ENCODE measurements at places on chromosomes 11 and 22.
A peak's percentile ranks its signal among the peaks of the same experiment; 100 is the strongest.

GRCh38 chr11:118998388-118998717 is 415 bp downstream of the CENATAC start:
- DNase-seq = no peak

DNA sequence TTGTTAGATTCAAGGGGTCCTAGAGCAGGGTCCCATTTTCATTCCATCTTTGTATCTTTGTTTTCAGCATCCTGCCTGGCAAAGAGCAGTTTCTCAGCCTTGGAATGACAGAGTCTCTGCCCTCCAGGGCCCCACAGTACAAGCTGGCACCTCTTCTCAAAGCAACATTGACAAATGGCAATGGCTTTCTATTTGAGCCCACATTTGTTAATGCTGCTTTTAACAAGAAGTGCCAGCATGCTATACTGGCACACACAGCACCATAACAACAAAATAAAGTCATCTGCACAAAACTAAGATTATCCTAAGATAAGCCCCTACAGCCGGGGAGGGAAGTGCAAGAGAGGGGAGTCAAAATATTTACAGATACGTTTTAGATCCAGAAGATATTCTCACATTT is 309.7 kb upstream of the C11orf87 start:
- no peak for DNase-seq

- DNase-seq = no peak
Observed at GRCh38 chr11:8597182-8597581, 3.2 kb upstream of the STK33 start.

DNA sequence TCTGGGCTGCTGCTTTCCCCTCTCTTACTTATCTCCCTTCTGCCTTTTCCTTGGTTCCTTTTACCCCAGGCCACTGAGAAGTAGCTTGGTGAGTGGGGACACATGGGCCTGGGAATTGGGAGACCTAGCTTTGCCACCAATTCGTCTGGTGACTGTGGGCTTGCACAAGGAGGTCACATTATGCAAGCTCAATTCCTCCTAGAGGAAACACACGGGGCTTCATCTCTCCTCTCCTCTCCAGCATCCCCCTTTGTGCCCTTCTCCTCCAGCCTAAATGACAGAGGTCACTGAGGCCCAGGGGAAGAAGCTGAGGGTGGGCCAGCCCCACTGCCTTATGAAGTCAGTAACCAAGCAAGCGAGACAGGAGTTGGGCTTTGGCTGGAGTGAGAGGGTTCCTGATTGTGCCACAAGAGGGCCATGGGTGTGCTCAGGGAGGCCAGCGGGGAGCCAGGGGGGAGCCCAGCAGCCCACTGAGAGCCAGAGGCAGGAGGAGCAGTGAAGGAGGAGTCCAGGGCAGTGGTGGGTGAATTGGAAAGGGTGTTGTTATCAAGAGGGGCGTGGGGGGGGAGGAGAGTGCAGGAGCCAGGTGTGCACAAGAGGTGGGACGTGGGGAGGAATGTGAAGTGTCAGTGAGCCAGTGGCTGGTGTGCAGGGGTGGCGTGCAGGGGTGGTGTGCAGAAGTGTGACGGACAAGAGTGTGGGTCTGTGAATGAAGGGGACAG is 2.0 kb downstream of the CLCF1 start:
- no peak for DNase-seq

- DNase-seq = no peak
Observed at GRCh38 chr22:32625985-32626384, 151.4 kb downstream of the FBXO7 start.

GRCh38 chr22:17665854-17666253 is 27.3 kb downstream of the BCL2L13 start:
- no peak for DNase-seq

GRCh38 chr11:121692236-121692635 is 239.5 kb upstream of the SORL1-AS1 start:
- no peak for DNase-seq

- no peak for DNase-seq
Observed at GRCh38 chr11:67415501-67416304, at the start of gene CARNS1. Gene CARNS1, plus strand, starts transcription at chr11:67415678. Its CDS starts 522 bp downstream, at chr11:67416200.

DNA sequence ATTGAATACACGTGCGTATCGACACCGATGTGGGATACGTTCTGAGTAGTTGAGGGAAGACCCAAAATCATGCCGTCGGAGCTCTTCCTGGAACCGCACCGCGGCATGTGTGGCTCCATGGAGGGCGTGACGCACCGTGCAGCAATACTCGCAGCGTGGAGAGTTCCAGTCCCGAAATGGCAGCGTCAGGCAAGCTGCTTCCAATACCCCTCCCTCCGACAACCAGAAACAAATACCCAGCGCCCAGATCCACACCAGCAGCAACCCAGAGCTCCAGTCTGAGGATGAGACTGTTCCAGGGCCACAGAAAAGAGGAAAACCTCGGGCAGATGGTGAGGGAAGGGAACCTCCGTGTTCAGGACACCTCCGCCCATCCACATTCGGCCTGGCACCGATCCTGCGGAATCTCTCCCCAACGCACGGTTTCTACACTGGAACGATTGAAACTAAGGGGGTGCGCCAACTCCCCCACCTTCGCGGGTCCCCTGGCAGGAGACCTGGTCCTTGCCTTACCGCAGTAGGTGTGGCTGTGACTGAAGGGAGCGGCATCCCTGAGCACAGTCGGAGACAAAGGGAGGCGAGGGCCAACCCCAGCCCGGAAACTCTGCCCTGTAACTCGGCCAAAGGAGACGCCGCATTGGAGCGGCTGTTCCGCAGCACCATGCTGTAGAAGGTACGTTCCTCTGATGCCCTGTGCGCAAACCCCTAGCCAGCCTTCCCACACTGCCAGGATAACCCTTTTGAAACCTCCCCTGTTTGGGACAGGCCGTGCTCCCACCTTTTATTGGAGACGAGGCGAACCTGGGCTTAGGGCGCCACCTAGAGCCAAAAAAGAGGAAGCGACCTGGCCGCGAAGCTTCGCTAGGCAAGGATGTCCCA is 28.2 kb downstream of the DBX1 start:
- no peak for DNase-seq

- DNase-seq = no peak
Observed at GRCh38 chr11:69200331-69201065, 44.8 kb downstream of the SMIM38 start.

DNA sequence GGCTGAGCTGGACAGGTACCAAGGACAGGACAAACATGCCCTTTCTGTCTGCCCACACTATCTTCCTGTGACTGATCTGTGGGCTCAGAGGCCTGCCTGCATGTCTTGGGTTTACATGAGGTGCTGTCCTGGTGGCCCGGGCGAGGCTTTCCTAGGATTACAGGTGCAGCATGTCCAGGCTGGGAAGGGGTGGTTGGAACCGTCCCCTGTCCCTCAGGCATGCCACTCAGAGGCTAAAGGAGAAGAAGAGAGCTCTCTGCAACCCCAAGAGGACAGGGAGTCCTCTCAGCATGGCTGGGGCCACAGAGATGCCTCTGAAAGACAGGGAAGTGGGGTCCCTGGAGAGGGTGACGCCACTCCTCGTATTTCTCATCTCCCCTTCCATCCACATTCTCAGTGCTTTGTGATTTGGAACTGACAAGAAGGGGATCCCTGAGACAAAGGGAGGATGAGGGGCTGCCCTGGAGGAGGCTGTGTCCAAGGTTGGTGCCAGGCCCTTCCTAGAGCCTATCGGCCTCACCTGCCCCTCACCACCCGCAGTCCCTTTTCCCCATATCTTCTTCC is 64.6 kb upstream of the LMO1 start:
- no peak for DNase-seq

GRCh38 chr11:62602141-62603071 is 741 bp upstream of the MTA2 start:
- DNase-seq = no peak

GRCh38 chr11:65288706-65289536 is 25.7 kb upstream of the CDC42EP2 start:
- no peak for DNase-seq

DNA sequence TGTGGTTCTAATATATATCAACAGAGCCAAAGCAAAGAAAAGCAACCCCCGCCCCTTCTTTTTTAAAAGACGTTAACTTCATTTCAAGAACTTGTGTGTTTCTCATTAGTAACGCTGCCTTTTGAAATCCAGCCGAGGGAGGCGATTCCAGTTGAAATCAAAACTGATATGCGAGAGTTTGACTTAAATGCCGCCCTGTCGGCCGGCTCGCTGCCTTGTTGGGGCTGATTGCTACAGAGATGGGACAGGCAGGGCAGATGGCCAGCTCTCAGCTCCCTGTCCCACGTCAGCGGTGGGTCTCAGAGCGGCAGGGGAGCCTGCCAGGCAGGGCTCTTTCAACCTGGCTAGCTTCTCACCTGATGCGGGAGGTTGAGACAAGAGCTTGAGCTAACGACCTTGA is 51.9 kb upstream of the ALX4 start:
- no peak for DNase-seq

GRCh38 chr22:22507743-22508273 is 734 bp downstream of the ZNF280B start:
- no peak for DNase-seq

DNA sequence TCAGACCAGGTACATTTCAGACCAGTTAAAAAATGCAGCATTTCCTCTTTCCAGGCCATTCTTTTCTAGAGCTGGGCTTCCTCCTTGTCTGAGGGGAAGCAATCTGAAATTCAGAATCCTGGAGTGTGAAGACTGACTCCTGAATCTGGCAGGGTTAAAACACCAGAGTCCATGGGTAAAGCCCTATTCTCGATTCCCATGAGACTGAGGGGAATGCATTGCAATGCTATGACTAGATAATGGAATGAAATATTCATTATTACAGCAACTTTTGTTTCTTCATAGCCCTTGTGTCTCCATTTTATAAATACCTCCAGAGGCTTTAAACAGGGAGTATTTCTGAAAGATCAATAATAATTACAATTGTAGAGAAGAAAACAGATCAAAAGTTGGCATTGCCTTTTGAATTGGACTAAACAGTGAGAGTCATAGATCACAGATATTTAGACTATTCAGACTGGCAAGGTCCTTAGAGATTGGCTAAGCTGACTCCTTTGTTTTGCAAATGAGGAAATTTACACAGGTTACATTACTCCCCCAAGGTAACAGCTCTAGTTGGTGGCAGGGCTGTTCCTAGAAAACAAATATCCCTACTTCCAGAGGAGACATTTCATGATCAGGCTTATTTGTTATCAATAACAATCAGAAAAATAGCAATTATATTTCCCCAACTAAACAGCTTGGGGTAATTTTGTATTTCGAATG is 632.6 kb upstream of the KIRREL3 start:
- DNase-seq = no peak

GRCh38 chr11:66848671-66849500 is 5.6 kb downstream of the RCE1 start:
- no peak for DNase-seq

DNA sequence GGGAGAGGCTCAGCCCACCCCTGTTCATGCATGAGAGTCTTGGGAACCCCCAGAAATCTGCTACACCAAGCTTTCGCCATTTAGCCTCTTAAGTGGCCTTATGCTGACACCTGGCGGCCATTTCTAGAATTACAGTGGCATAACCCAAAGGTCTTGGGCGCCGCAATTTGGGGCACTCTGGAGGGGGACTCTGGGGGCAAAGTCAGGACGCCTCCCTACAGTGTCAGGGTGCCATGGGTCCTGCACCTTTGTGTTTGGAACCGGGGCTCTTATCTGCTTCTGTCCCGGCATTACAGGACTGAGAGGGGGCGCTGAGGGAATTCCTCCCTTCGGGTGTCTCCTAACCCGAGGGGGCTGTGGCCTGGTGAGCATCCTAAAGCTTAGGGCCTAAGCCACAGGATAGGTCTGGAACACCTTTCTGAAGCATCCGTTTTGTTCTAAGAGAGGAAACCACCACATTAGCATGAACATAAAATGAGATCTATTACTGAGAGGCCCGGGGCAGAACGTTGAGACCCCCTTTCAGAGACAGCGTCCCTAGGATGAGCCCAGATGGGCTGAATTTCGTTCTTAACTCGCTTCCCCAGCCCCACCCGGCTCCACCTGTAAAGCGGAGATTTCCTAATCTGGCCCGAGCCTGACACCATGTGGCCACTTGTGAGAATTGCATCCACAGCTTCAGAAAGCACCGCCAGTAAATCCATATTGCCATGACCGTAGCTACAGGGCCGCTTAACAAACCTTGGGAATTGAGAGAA is 9.3 kb downstream of the INS start:
- DNase-seq = peak; percentile 68

GRCh38 chr22:45204241-45204640 is 36.5 kb downstream of the KIAA0930 start:
- DNase-seq = no peak

GRCh38 chr11:120025606-120026335 is 112.1 kb downstream of the TRIM29 start:
- no peak for DNase-seq

DNA sequence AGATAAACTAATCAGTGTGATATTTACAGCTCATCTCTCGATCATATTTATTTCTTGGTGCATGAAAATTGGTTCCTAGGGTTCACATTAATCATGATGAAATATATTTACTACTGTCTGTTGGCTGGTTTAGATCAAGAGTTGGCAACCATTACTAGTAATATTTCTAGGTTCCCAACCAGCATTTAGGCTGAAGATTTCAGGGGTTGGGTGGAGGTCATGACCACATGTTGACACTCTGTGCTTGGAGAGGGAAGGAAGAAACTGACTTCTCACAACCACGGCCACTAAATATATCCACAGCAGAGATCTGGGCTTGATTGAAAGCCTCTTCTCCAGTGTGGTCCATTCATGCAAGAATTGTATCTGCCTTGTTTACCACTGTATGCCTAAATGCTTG is 87.9 kb downstream of the ALX4 start:
- no peak for DNase-seq

GRCh38 chr11:20840341-20840740 is 171.0 kb downstream of the NELL1 start:
- DNase-seq = no peak

DNA sequence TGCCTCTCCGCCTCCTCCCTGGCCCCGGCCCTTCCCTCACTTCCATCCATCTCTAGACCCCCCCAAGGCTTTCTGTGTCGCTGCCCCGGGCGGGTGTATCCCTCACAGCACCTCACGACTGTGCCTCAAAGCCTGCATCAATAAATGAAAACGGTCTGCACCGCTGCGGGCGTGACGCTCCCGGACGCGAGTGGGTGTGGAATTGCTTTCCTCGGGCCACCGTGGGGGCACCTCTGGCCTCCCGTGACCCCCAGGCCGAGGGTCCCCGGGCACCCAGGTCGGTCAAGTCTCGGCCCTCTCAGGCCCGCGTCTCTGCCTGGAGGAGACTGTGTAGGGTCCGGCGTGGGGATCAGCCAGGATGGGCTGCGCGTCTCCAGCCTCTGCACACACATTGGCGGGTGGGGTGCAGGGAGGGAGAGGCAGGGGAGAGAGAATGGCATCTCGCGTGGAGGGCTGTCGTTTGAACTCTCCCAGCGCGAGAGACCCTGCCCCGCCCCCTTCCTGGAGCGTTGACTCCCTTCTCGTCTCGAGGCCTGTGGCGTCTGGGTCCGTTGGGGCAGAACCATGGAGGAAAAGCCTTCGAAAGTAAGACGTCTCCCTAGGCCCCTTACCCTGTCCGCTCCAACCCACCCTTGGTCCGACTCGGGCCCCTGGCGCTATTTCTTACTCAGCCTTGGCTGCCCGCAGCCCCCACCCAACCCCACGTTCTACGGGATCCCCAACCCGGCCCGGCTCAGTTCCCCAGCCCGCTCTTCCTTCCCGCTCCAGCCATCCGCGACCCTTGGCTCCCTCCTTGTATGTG is at the start of gene CATSPERZ:
Gene CATSPERZ (plus strand): TSS at position 512 of the 802 bp plus-strand sequence. CDS start 53 bp downstream, at position 565.
- DNase-seq = no peak
